ENCODE measurements at places on chromosomes 16 and 17.

DNA sequence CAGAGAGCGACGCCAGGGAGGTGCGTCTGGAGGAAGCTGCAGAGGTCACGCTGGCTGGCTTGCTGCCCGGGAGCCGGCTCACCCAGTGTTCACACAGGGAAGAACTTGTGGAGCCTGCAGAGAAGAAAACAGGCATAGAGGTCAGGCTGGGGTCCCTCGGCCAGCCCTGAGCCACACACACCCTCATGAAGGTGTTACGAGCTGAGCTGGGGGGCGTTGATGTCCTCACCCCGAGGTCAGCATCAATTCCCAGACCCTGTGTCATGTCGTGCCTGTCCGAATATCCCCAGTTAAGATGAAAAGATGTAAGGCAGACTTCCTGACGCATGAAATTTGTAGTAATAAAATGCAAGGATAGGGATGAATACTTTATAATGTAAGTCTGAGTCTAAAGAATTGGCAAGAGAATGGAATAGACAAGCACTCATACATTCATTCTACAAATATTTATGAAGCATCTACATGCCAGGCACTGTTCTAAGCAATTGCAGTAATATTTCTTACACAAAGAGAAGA is 77.1 kb downstream of the USP31 start:
- DNase-seq, result no peak

- DNase-seq, result peak; percentile 52
Observed at GRCh38 chr16:85296859-85297660, 184.8 kb upstream of the CIBAR2 start.

GRCh38 chr16:60582528-60582927 is 1453.7 kb downstream of the CDH8 start:
- no peak for DNase-seq

DNA sequence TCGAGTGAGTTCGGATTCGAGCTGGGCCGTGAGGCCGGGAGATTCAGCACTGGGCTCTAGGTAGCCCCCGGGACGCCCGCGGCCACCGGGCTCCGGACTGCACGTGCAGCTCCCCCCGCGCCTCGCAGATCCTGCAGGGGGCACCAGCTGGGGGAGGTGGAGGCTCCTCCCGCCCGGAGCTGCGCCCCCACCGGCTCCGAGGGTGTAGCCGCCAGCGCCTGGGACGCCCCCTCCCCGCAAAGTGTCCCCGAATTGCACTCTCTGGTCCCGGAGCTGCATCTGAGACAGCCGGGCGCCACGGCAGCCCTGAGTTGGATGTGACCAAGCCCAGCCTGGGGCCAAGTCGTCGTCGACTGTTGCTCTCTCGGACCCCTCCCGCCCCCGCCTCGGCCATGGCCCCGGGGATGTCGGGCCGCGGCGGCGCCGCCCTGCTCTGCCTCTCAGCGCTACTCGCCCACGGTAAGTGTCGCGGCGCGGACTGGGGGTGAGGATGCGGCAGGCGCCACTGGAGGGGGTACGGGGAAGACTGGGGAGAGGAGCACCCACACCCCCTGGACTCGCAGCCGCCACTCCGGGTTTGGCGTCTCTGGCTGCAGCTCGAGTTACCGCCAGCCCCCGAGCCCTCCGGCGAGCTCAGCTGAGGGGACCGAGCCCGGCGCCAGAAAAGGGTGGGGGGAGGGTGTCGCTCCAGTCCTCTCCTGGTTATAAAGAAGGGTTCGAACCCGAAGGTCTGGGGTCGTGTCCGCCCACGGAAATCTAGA is 1.5 kb downstream of the TMEM132E start:
- no peak for DNase-seq

GRCh38 chr17:62188713-62189112 is 123.6 kb upstream of the MED13 start:
- DNase-seq, result peak; percentile 62
